Stimulated activated naive CD4-positive, alpha-beta T cell (primary cell): ENCODE measurements at places on chromosomes 7 and 10.

- no peak for DNase-seq
Observed at GRCh38 chr10:125103466-125103865, 56.9 kb downstream of the CTBP2 start.

DNA sequence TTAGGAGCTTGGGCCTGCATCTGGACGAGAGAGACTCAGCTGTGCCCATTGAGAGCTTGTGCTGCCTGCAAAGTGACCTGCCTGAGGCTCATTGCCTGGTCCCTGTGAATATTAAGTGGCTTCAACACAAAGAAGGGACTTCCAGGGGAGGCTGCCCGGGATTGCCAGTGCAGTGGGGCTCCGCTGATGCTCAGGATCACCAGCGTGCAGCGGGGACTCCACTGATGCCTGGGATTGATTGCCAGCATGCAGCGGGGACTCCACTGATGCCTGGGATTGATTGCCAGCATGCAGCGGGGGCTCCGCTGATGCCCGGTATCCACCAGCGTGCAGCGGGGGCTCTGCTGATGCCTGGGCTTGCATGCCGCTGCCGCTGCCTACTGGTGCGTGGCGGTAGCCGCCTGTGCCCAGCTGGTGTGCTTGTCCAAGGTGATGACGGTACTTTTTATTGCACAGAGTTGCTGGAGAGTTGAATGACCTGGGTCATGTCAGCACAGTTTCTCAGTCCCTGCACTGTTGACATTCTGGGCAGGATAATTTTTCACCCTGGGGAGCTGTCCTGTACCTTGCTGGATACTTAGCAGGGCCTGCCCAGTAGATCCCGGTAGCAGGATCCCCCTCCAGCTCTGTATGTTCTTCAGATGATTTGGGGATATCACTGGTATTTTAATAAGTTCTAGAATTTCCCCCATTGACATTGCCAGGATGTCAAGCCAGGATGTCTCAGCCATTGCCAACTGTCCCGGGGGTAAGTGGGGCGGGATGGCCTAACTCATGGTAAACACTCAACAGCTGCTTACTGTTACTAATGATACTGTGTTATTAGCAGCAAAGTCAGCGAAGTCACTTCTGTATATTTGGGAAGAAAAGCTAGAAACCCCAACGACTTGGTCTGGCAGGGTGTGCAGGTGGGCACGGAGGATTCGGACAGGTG lies 13.0 kb downstream of the DOCK1 start:
- DNase-seq, result no peak

- DNase-seq, result peak; percentile 91
Observed at GRCh38 chr7:139635526-139636302, 112.2 kb downstream of the CLEC2L start.

DNA sequence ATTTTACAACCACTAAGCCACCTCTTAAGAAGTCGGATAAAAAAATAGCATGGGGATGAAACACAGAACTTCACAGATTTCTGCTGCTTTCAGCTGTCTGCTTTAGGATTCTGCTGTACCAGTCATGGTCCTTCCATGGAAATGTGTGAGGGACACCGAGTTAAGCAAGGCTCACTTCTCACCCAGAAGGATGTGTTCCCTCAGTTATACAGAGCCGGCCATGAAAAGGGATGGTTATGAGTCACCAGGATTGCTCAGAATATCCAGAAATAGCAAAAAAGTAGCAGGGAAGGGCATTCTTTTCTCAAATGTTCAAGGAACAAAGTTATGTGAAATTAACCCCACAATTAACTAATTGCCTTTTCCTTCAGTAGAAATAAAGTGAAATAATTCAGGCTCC lies 124.4 kb downstream of the AMPH start:
- no peak for DNase-seq

DNA sequence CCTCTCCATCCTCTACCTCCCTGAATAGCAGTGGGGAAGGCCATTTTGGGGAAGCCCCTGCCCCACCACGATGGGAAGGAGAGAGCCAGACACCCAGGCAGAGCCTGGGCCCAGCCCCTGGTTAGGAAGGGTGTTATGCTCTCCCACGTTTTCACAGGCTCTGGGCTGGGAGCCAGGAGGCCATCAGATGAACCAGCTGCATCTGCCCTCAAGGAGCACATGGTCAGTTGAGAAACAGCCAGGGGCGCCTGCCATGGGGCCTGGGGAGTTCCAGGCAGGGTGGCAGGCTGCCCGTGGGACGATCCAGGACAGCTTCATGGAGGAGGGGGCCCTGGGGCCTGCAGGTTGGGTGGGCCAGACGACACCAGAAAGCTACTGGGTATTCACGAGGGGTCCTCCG lies 47.5 kb downstream of the CAMK2B start:
- no peak for DNase-seq

DNA sequence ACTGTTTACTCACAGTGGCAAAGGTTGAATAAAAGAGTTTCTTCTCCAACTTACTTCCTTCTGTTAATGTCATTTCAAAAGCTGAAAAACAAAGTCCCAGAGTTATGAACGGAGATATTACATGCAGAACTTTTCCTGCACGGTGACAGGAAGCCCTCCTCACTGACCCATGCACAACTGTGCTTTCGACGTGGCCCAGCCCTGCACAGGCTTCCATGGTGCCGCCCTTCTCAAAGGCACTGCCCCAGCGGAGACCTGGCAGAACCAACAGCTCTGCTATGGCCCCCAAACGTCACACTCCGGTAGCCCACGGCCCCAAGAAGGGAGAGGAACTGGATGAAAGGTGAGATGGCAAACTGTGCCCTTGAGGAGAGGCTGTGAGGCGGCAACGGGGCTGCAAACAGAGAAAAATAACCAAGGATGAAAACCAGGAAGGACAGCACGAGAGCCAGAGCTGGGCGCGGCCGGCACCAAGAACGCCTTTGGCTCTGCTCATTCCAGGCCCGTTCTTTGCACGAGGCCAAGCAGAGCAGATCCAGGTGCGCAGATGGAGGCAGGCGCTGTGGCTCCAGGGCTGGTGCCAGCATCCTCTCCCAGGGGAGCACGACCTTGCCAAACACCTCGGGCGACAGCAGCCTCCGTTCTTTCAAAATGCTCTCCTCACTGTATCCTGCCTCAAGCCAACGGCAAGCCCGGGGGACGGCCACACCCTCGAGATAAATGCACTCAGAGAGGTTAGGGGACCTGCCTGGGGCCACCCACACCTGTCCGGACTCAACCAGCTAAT lies 7.0 kb upstream of the FUOM start:
- DNase-seq, result no peak

GRCh38 chr10:34217524-34217923 lies 597.6 kb downstream of the PARD3 start:
- DNase-seq, result no peak

- DNase-seq, result no peak
Observed at GRCh38 chr7:136617176-136617575, 251.3 kb upstream of the CHRM2 start.

- no peak for DNase-seq
Observed at GRCh38 chr7:52257890-52258289, 777.5 kb upstream of the POM121L12 start.

GRCh38 chr7:2819161-2819953 lies 24.8 kb downstream of the GNA12 start:
- DNase-seq, result no peak

GRCh38 chr7:1295776-1296355 lies 63.2 kb downstream of the UNCX start:
- DNase-seq, result no peak

DNA sequence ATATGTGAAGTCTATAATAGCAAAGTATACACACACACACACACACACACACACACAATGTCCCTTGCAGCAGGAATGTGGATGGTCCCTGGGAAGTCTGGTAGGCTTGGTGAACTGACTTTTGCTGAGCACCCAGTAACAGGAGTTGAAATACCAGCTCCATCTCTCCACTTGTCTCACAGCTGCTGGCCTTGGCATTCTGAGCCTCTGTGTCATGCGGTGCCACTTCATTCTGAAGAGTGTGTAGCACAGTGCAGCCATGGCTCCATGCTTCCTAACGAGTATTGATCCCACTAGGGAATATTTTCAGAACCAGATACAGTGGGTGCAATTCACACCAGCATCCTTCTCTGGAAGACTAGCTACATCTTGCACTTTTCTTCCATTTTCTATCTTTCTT lies 192.4 kb downstream of the ADARB2 start:
- no peak for DNase-seq
